Daoy (cell line): ENCODE measurements at places on chromosomes 3 and 15. TPM values are rescaled to one million over a fixed set of nuclear protein-coding genes. Genes with fewer than 3 reads are reported as not detected.

DNA sequence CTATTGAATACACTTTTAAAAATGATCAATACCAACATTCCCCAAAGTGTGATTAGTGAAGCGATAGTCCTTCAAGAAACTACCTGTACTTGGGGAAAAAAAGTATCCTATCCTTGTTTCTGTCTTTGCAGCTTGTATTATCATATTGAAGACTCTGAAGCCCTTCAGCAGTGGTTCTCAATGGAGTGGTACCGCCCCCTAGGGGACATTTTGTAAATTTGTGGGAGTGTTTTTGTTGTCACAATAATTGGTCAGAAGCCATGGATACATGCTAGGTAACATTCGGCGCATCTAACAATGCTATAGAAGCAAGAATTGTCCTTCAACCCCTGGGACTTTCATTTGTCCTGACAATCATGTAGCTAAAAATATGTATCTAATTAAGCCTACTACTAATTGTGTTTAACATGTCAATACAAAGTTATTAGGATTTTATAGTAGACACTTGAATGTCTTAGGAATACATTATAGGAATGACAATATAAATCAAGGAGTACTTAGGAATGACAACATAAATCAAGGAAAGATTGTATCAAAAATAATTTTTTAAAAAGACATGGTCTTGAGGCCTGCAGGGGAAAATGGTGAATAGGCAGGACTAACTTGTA lies 53.7 kb downstream of the NMD3 start:
- peak; percentile 57 for DNase-seq

DNA sequence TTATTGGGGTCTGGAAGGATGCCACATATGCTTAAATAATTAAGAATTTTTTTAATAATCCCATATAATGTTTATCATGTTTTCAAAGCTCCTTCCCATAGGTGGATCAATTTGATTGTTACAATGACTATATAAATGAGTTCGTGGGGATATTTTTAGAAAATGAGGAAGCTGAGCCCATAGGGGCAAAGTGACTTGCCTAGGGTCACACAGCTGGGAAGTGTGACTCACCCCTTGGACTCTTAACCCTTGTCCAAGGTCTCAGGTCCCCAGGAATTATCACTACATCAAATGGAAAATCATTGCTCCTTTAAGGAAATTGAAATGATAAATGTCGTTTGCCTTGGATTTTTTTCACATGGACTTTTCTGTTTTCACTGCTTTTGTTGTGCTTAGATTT lies 161.2 kb upstream of the RGMA start:
- DNase-seq = no peak

DNA sequence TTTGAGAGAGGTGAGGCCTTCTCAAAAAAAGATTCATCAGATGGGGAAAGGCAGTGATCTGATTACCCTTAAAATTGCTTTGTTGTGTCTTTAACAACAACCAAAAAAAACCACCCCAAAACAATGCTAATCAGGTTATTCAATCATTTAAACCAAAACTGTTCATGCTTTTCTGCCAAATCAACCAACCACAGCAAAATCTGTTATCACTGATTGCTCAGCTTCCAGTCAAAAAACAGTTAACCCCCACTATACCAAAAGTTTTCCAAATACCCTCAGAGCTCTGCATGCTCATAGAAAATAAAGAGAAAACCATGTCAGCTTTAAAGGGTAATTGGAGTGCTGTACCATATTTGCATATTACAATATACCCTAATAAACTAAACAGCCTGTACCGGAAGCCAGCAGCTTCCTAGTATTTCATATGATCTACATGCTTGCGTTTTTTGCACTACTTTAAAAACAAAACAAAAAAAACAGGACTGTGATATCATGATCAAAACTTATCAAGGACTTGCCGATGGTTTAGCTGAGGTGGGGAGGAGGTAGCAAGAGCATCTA lies 22.8 kb downstream of the SATB1 start:
- no peak for DNase-seq

- DNase-seq = no peak
Measured at GRCh38 chr3:69343875-69344274, 42.0 kb downstream of the FRMD4B start.

GRCh38 chr15:86036243-86036642 lies 43.4 kb upstream of the AGBL1 start:
- no peak for DNase-seq

- DNase-seq = no peak
Measured at GRCh38 chr3:146585156-146585555, 20.0 kb downstream of the PLSCR5 start.

Gene MUSTN1
- not detected in 2 replicates for total RNA-seq

Gene SCG3
- total RNA-seq = 0.86 and 2.4 TPM in 2 replicates

Gene ZIC4
- total RNA-seq = 0.17 TPM in 1 of 2 replicates, not detected in the other

Gene LEKR1
- total RNA-seq = 0.71 and 1.4 TPM in 2 replicates
